ENCODE measurements at places on chromosomes 7 and 10. TPM values are rescaled to one million over a fixed set of nuclear protein-coding genes. Genes with fewer than 3 reads are reported as not detected.

The OR2A1 gene
- total RNA-seq: not detected

DNA sequence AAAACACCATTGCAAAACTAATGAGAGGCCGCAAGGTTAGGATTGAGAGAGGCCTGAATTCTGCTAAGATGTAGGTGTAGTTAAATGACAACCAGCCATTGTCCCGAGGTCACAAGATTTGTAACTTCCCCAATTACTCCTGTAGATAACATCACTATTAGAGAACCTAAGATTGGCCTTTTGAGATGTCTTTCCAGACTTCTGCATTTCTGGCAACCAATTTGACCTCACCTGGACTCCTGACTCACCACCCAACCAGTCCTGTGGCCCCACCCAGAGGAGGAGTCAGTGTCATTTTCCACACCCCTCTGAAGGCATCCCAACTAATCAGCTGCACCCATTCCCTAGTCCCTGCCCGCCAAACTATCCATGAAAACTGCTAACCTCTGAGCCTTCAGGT, 115.7 kb downstream of the PRKAG2 start:
- no peak for DNase-seq

DNA sequence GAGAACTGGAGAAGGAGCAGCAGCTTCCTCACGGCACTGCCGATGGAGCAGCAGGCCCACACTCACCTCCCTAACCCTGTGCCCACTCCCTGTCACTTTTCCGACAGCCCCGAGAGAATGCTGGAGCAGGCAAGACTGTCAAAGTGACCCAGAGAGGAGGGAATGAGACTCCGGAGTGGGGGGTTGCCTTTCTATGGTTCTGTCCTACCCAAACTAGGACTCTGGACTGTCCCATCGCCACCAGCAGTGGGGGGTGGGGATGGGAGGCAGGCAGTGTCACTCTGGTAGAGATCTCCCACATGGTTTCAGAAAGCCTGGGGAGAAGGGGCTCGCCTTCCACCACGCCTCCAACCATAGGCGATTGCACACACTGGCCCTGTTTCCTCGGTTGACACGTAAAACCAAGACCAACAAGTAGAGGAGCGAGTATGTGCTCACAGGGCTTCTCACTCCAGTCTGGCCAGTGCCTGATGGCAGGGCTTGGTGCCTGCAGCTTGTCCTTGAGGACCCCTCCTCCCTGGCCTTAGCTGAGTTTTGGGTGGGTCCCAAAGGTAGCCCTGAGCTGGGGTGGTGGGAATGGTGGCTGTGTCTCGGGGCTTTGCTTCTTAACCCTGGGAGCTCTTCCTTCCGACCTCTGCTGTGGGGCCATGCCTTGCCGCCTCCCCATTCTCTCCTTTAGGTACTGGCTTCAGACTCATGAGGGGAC, 148.5 kb downstream of the PTPN20 start:
- DNase-seq: peak; percentile 41

DNA sequence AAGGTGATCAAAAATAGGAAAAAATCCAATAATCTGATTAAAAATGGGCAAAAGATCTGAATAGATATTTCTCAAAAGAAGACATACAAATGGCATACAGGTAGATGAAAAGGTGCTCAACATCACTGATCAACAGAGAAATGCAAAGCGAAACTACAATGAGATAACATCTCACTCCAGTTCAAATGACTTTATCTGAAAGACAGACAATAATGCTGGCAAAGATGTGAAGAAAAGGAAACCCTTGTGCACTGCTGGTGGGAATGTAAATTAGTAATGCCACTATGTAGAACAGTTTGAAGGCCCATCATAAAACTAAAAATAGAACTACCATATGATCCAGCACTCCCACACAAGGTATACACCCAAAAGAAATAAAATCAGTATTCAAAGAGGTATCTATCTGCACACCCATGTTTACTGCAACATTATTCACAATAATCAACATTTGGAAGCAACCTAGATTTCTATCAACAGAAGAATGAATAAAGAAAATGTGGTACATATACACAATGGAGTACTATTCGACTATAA, 85.0 kb downstream of the LRRN3 start:
- no peak for DNase-seq

- DNase-seq: no peak
Observed at GRCh38 chr10:80730522-80730921, 192.8 kb downstream of the SH2D4B start.
